ENCODE measurements at places on chromosomes 6 and 20.

DNA sequence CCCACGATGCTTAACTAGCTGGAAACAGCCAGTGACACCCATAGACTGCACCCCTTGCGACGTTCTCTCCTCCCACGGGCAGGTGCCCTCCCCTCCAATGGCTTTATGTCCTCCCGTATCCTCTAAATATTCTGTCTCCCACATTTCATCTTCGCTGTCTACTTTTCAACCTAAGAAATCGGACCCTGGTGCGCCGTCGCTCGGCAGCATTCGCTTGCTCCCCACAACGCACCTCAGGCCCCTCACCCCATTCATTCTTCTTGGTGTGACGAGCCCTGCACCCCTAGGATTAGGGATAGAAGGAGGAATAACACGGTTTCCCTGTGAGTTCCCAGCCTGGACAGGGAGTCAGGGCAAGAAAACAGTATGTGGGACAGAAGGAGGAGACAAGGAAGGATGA, 74.3 kb upstream of the FOXQ1 start:
- DNase-seq, result no peak

DNA sequence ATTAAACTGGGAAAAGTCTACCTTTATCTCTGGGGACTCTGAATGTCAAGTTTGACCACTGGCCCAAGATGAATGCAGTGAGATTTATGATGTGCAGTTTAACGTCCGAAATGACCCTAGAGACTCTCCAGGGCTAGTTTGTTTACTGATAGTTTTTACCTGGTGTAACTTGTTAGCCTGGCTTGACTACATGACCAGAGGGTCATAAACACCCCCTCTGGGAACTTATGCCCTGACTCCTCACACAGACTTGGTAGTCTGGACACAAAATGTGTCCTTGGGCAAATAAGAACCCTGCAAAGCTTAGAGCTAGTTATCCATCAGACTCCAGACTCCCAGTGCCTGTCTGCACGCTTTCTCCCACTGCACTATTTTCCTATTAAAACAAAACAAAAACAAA, 606.5 kb downstream of the HACE1 start:
- no peak for DNase-seq

DNA sequence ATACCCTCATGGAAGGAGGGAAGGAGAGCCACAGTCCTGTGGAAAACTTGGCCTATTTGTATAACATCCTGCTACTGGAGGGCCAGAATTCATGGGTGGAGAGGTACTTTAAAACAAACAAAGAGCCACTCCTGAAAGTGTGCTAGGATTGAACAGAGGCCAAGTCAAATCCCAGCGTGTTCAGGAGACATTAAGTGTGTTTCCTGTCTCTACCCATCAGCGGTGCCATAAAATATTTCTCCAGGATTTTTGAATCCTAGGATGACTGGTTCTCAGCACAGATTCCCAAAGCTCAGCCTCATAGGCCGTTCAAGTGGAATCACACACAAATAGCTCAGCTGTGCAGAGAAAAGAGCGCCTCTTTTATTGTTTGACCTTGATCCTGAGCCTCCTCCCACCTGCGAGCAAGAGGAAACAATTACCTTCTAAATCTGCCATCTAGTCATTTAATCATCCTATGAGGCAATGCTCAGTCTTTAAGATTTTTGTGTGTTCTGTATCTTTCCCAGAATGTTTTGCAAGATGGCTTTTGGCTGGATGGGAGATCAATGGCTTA, 31.8 kb upstream of the RALGAPA2 start:
- no peak for DNase-seq

DNA sequence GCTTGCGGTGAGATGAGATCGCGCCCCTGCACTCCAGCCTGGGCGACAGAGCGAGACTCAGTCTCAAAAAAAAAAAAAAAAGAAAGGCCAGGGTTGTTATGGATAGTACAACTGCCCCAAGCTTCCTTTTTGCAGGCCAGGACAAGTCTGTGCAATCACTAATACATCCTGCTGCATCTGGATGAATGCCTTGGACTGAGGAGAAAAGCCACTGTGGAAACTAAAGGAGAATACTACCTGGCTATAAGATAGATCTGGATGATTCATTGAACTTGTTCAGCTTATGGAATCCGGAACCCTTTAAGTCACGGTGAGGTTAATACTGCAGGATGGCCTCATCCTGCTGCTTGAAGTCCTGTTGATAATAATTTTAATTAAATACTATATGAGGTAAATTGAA, 278.2 kb downstream of the TFAP2A start:
- DNase-seq, result no peak

DNA sequence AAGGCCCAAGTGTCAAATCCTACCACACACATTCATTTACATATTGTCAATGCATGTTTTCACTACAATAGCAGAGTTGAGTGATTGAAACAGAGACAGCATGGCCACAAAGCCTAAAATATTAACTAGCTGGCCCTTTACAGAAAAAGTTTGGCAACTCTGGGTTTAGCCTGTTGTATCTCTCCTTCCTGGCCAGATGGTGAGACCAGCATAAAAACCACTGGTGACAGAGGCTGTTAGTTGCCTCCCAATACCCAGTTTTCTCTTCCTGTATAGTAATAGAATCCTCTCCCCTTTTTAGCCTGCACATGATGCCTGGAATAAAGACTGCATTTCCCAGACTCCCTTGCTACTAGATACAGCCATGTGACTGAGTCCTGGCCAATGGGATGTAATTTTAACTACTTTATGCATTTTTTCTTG, 100.0 kb upstream of the TAB2 start:
- no peak for DNase-seq

GRCh38 chr20:32512047-32512385, 73.1 kb downstream of the NOL4L start:
- DNase-seq, result no peak

- DNase-seq, result no peak
These were observed 122.3 kb downstream of the B3GAT2 start for GRCh38 chr6:70834520-70834919.

DNA sequence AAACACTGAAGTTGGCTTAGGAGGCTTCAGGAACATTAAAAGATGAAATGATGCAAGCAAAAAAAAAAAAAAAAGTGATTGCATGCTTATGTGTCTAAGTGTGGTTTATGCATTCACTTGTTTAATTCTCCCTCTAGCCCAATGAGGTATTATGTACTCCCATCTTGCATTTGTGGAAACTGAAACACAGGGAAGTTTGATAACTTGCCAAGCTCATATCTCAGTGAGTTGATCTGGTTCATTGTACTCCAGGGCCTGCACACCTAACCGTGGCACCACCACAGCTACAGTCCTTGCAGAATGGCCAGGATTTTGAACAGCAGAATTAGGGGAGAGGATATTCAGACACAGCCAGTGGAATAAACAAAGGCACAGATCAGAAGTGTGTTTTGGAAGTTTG, 251.2 kb downstream of the TBC1D7 start:
- no peak for DNase-seq

GRCh38 chr20:11155156-11155756, 481.5 kb upstream of the JAG1 start:
- no peak for DNase-seq

GRCh38 chr6:38571721-38572120, 68.0 kb downstream of the BTBD9 start:
- no peak for DNase-seq
